ENCODE measurements at places on chromosomes 6 and 20.
A peak's percentile ranks its signal among the peaks of the same experiment; 100 is the strongest.

DNA sequence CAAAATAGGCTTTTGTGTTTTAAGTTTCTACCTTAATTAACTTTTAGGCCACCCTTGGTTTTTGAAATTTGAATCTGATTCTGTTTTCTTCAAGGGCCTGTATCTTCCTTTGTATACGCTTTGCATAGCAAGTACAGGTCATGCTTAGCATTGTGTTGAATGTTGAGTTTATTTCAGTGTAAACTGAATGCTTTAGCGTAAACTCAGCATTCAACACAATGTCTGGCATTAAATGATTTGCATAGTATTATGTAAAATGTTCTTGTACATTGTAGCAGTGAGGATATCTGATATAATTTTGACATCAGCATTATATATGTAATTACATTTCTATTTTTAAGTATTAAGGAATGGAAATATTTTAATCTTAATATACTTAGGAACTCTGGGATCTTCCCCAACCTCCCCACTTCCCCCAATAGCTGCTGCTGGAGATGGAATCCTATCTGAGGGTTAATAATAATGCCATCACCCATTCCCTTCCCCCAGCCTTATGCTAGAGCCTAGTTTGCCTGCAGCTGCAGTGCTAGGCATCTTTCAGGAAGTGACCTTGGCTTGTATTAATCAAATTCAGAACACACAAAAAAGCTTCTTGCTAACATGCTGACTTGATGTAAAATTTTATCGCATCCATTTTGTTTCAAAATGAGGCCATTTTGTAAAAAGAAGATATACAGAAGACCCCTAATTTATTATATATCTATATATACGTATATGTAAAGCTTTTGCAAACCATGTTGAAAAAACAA is 73.1 kb downstream of the NCOA3 start:
- DNase-seq, result peak; percentile 45

DNA sequence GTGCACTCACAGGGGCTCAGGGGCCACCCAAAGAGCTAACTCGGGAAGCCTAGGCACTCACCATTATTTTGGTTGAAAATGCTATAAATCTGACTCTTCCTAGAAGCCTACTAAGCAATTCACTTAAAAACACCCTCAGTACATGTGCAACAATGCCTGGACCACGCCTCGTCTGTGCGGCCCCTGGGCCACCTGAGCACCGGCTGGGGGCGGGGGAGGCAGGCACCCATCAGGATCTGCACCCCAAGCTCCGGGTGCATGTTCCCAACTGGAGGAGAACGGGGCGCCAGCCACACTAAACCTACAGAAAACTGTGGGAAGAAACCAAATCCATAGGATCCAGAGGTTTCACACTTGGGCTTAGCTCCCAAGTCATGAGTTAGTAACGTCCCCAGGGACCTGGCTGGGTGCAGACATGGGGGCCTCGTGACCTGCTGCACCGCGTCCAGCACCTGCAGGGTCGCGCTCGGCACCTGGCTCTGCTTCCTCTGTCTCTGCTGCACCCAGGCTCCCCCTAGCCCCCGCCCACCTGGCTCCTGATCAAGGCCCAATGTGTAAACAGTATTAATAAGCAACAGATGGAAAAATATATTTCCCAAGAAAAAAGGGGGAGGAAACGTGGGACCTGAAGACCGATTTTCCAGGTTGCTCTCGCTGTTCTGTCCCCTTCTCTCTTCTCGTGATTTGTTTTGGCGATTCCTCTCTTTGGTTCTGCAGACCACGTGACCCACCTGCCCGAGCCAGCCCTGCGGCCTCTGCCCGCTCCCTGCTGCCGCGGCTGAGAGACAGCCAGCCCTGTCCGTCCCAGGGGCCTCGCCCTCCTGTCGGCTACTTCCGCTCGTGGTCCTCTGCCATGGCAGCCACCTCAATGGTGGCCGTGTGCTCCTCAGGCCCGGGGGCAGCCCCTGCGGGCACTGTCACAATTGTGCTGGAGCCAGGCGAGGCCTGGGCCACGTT is 15.5 kb upstream of the HELZ2 start:
- DNase-seq, result no peak

DNA sequence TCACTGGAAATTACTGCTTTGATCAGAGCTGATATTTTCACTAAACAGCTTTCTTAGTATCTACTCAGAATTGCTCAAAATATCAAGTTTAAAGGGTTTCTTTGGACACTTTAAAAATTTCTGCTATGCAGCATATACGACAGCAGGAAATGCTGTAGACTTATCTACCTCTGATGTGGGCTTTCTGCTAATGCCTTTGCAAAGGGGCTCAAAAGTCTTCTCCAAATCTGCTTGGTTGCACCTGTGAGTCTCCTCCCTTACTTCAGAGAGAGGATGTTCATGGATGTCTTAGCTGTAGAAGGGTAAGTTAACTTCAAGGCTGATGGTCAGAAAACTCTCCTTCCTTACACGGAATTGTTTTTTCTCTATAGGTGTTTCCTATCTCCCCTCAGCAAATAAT is 19.9 kb upstream of the NUS1 start:
- no peak for DNase-seq

DNA sequence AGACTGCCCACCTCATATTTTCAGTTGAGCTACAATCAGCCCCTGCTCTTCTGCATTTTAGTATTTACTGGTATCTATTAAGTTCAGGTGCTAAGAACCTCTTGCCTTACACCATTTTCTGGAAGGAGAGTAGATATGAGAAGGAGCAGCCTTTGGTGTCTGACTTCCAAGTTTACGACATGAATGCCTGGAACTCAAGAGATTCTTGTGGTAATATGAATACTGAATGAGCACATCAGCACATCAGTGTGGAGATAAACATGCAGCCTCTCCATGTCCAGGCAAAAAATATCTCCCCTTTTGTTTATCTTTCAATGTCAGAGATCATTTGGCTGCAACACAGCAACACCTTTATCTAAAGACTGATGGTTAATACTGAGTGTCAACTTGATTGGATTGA is 65.8 kb upstream of the THEMIS start:
- DNase-seq, result no peak

DNA sequence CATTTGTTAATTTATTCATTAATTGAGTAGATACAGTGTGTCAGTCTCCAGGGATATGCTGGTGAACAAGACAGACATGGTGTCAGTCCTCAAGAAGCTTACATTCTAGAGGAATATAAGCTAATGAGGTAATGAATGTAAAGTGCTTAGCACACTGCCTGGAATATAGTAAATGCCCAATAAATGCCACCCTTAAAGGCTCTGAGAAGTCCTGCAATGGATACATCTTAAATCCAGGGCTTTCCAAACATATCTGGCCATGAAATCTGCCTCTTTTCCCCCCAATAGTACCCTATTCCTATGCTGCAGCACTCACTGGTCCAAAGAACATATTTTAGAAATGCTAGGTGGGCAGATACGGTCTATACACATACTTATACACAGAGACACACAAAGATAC is 49.2 kb upstream of the CTNNBL1 start:
- no peak for DNase-seq

GRCh38 chr20:59453759-59454560 is 150.4 kb upstream of the PHACTR3 start:
- DNase-seq, result no peak

GRCh38 chr6:39051399-39052122 is 3.0 kb downstream of the GLP1R start:
- DNase-seq, result no peak

DNA sequence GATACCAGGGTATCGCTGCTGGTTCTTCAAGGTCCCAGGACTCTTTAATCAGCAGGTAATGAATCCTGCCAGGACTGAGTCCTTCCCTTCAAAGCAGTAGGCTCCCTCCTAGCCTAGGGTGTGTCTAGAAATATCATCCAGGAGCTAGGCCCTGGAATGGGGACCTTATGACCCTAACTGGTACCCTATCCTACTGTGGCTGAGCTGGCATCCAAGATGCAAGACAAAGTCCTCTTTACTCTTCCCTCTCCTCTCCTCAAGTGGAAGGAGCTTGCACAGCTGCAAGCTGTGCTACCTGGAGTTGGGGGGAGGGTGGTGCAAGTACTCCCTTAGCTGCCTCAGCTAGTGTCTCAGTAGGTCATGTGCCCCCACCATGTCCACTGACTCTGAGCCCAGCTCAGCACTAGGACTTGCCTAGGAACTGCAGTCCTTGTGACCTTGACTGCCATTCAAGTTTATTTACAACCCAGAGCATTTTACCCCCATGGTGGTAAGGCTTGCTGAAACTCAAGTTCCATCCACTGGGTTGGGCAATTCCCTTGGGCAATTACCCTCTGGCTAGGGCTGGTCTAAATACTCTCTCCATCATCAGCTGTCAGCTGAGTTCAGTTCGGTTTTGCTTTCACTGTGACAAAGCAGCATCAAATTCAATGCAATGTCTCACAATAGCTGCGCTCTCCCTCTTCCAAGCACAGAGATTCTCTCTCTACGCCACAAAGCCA is 48.4 kb upstream of the TOP1 start:
- DNase-seq, result no peak

DNA sequence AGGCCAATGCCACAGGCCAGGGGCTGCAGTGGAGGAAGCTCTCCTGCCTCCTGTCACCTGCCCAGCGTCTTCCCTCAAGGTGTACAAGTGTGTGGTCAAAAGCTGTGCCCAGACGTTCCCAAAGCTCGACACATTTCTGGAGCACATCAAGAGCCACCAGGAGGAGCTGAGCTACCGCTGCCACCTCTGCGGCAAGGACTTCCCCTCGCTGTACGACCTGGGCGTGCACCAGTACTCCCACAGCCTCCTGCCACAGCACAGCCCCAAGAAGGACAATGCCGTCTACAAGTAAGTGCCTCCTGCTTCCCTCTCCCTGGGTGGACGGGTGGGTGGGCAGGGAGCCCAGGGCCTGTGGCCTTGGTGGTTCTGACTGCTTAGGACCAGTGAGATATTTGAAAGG is 38.2 kb downstream of the ZNF341 start:
- no peak for DNase-seq

- DNase-seq, result no peak
These were observed 256.5 kb upstream of the RREB1 start for GRCh38 chr6:6851059-6851948.

- no peak for DNase-seq
These were observed 362.3 kb downstream of the RIMS1 start for GRCh38 chr6:72248621-72249020.

GRCh38 chr6:105897131-105897530 is 189.0 kb upstream of the PRDM1 start:
- no peak for DNase-seq

GRCh38 chr6:134047673-134048072 is 4.8 kb downstream of the SLC2A12 start:
- DNase-seq, result no peak

DNA sequence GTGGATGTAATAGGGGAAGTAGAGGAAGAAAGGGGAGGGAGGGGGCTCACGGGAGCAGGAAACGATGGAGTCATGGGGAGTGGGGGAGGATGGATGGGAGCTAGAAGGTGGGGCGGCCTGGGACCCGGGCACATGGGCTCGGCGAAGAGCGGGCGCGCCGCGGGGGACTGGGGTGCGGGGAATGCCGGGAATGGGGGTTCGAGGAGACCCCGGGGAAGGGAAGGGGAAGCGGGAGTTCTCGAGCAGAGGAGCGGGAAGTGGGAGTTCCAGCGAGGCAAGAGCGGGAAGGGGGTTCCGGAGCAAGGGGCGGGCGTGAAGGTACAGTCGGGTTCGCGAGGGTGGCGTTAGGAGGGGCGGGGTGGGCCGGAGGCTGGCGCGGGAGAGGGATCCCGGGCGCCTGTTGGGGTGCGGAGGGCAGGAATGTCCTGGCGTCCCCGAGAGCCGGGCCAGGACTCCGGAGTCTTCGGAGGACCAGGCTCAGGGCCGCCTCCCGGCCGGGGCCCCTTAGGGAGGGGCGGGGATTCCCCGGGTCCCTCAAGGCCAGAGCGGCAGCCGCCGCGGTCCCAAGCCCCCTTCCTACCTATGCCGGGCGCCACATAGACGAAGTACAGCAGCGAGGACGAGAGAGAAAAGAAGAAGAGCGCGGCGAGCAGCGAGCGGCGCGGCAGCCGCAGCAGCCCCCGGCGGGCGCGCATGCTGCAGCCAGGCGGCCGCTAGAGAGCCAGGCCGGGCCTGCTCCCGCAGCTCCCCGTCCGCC is 504 bp downstream of the B4GALT5 start:
- DNase-seq, result peak; percentile 22

DNA sequence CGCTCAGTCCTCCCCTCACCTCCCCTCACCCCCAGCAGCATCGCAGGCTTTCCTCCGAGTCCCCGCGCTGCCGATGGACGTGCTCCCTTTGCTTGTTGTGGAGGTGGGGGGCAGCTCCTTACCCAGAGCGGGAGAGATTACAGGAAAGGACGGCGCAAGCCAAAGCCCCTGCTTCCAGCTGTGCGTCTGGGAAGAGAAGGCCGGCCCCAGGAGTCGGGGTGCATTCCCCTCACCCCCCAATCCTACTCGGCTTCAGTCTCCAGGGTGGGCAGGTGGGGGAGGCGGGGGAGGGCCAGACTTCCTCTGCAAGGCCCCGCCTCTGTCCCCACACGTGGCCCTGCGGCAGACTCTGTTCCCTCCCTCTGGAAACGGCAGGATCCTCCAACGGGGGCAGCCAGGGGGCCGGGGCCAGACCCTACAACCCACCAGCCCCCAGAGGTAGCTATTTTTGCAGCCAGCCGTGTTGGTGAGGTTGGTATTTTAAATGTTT is 43.6 kb downstream of the NTSR1 start:
- no peak for DNase-seq

GRCh38 chr6:148203281-148203925 is 139.2 kb upstream of the SASH1 start:
- DNase-seq, result no peak

DNA sequence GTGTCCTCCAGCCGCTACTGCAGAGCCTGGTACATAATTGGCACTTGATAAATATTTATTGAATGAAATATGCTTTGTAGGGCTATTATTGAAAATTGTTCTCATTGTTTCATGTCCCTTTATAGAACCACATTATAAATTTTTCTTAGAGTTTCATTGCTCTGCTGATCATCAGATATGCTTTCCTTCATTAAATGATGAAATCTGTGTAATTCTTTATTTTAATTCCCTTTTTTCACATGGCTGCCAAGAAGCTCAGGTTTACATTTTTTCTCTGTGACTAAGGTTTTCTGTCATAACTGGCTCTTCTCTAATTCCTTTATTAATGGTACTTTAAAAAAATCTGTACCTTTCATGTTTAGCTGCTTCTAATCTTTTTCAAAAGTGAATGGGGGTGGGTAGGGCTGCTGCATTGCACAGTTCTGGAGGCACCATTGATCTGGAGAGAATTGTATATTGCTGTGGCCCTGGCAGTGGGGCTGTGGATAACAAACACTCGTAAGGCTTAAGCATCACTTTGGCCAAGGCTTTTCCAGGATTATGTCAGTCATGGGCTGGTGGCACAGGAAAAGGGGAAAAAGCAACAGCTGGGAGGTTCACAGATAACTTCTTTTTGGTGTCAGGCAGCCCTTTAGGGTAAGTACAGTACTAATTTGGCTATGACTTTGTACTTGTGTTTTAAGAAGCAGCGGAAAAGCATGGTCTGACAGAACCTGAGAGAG is 43.8 kb downstream of the ARFGEF2 start:
- DNase-seq, result no peak

- no peak for DNase-seq
These were observed 21.9 kb upstream of the CCN6 start for GRCh38 chr6:112031960-112032359.

- no peak for DNase-seq
These were observed 17.1 kb downstream of the FOXF2 start for GRCh38 chr6:1406306-1407072.

All from germinal center (tissue), 1 donor.